ENCODE measurements at places on chromosomes 2 and 18.

- DNase-seq: no peak
Measured at GRCh38 chr18:36560187-36560586, 262.7 kb downstream of the FHOD3 start.

DNA sequence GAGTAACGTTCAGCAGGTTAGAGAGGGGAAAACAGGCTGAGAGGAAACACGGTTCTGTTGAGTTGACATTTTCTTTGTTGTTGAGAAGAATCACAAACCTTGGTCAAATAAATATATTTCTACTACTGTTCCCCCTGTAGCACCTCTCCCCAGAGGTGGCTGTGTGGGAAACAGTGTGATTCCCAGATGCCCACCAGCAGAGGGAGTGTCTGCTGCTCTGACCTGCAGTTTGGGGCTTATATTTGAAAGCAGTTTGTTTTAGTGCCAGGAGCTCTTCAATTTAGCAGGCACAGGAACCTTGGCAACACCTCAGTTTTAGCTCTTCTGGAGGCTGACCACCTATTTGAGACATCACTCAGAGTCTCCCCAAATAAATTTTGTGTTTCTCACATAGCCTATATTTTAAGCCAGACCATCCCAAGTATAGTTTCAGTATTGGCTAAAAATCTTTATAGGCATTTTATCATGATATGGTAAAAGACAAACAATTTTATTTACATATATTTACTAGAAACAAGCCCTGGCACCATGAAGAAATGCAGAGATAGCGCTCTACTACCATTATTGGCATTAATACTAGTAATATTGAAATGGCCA is 75.7 kb downstream of the PIK3C3 start:
- no peak for DNase-seq

DNA sequence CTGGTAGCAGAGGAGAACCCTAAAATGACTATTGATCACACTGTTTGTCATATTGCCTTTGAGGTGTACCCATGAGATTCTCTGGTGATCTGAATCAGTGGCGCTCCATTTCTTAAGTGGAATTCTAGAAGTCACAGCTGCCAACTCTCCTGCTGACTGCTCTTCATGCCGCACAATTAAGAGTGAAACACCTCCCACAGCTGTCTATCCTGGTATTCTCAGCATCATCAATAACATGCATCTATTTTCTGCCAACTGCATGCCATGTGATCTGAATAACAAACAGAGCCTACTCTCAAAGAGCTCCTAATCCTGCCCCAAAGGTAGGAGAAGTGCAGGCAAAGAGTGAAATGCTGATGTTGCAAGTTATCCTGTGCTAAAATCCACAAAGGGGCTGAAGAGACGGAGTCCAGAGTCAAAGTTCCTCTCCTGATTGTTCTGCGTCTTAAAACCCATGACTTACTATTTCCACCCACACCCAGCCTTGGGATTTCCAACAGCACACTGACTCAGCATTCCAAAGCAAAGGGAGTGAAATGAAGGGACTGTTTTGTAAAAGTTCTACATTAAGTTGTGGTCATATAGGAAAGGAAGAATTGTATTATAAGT is 13.7 kb upstream of the DAPL1 start:
- peak; percentile 24 for DNase-seq

GRCh38 chr2:8247905-8248622 is 433.8 kb upstream of the ID2 start:
- DNase-seq: no peak

DNA sequence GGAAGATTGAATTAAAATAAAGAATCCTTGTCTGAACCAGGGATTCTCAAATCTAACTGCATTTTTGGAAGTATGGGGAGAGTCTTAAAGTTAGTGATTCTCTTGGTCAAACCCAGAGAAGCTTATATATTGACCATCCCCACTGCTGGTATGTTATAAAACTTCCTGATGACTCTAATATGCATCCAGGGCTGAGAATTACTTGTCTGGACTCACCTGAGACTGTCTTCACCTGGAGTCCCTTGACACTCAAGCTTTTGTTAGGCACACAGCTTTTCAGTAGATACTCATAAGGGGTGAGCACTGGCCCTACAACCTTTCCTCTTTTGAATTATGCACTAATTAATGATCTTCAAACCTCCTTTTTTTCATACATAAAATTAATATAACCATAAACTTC is 149.6 kb upstream of the GULP1 start:
- DNase-seq: no peak

DNA sequence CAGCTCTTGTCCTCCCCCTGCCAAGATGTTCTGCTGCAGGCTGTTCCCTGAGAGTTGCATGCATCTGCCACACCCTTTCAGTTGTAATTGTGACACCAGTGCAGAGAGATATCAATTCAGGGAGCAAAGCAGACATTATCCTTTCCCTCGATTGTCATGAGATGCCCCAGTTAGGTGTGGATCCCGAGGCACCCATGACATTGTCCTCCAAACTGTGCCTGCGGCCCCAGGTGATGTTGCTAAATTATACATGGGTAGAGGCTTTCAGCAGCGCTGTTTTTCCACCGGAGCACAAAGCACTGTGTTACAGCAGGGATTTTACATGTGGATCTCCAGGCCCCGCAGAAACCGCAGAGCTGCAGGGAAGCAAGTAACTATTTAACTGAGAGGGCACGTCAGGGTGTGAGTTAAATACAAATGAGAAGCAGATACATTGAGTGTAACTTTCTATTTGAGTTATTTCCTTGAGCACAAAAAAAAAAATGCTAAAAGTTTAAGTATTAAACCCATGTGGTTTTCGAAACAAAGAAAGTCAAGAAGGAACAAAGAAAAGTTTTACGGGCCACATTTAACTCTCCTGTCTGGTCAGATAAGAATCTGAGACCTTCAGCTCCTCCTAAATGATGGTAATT is 90.3 kb upstream of the BCL2L11 start:
- DNase-seq: no peak

GRCh38 chr2:172373766-172374165 is 53.6 kb upstream of the ITGA6 start:
- DNase-seq: peak; percentile 13

- DNase-seq: no peak
Measured at GRCh38 chr2:70116936-70117552, 29.8 kb downstream of the PCBP1 start.

GRCh38 chr2:67393237-67393636 is 3.9 kb upstream of the ETAA1 start:
- no peak for DNase-seq

GRCh38 chr2:20650393-20650876 is 463 bp downstream of the HS1BP3 start:
- no peak for DNase-seq

GRCh38 chr2:216765761-216766262 is 70.5 kb upstream of the IGFBP5 start:
- DNase-seq: no peak

DNA sequence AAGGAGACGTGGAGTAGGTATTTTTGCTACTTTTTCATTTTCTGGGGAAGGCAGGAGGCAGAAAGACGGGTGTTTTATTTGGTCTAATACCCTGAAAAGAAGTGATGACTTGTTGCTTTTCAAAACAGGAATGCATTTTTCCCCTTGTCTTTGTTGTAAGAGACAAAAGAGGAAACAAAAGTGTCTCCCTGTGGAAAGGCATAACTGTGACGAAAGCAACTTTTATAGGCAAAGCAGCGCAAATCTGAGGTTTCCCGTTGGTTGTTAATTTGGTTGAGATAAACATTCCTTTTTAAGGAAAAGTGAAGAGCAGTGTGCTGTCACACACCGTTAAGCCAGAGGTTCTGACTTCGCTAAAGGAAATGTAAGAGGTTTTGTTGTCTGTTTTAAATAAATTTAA is 3.4 kb downstream of the FZD7 start:
- no peak for DNase-seq

DNA sequence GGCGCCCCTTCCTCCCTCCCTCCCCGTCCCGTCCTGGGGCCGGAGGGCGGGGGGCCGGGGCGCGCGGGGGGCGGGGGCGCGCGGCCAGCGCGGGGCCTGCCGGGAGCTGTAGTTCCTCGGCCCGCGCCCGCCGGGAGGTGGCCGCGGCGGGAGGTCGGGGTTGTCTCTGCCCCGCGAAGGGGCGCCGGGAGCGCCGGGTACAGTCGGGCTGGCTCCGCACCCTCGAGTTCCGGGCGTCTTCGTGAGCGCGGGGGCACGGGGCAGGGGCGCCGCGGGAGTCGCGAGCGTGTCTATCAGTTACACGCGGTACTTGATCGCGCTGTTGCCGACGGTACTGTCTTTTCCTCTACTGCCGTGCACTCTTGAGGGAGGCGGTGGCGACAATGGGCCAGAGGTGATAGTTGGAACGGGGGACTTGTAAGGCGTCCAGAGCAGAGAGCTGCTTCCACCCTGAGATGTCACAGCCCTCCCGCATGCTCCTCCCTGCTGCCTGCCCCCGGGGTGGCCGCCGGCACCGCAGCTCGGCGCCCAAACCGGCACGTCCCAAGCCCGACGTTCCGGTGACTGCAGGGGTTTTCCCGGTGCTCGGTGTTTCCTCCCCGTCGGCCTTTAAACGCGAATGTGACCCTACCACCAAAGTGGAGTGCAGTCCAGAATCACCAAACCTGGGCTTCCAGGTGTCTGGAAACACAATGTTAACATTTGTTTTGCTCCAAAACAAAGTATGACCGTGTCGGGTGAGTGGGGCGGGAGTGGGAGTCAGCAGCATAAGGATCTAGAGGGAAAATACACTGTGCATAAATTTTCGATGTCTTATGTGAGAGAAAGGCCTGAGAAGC is at the start of gene PRKD3:
TSS of gene PRKD3 (minus strand) at position 48 of the 839 bp plus-strand sequence. CDS start 8,309 bp downstream, outside the sequence.
- no peak for DNase-seq

- DNase-seq: no peak
Measured at GRCh38 chr2:232633413-232634205, at the start of gene EFHD1. TSS of gene EFHD1 (plus strand) at chr2:232633604. CDS start at chr2:232633705, 101 bp downstream.

DNA sequence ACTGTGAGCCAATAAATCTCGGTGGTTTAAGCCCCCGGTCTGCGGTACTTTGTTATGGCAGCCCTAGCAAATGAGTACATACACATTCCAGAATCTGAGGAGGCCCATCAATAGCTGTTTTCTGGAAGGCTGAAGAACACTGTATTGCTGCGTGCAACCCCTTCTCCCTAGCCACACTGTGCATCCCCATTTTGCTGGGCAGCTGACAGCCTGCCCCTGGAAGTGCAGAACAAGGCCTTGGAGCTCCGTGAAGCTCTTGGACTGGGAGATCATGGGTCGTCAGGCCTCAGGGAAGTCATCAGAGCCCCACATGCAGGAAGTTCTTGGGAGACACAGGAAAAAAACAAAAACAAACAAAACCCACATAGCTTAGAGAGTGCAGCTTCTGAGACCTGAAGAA is 90.6 kb upstream of the ST6GAL2 start:
- DNase-seq: no peak

GRCh38 chr2:29557268-29557667 is 364.1 kb downstream of the ALK start:
- DNase-seq: no peak

DNA sequence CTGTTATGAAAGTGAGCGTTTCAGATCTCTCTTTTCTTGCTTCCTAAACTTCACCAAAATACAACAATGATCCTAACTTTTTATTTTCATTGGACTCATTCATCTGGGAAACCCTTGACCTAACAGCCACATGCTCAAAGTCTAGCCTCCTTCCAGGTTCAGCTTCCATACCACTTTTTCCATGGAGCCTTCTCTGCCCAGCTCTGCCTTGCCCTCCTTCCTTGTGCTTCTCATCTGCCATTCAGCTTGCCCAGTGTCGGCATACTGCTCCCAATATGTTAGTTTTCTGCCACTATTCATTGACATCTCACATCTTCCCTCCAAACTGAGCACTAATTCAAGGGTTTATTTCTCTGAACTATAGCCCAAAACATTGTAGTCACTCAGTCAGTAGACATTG is 214.7 kb downstream of the RAD51AP2 start:
- no peak for DNase-seq

- no peak for DNase-seq
Measured at GRCh38 chr2:31711737-31712136, 131.0 kb upstream of the SRD5A2 start.

DNA sequence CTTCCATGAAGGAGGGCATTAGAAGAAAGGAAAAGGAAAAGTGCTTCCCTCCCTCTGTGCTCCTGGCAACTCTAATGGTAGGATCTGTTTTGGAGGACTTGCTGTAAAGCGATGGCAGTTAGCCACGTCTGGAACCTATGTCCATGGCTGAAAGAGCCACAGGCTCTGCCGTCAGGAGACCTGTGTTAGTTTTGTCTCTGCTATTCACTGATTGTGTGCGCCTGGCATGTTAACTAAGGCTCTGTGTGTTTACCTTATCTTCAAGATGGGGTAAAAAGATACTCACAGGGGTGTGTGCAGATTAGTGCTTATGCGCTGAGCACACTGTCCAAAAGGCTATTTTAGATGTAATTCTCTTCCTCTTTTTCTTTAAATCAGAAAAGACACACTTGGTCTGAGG is 109.8 kb upstream of the LTBP1 start:
- DNase-seq: no peak

DNA sequence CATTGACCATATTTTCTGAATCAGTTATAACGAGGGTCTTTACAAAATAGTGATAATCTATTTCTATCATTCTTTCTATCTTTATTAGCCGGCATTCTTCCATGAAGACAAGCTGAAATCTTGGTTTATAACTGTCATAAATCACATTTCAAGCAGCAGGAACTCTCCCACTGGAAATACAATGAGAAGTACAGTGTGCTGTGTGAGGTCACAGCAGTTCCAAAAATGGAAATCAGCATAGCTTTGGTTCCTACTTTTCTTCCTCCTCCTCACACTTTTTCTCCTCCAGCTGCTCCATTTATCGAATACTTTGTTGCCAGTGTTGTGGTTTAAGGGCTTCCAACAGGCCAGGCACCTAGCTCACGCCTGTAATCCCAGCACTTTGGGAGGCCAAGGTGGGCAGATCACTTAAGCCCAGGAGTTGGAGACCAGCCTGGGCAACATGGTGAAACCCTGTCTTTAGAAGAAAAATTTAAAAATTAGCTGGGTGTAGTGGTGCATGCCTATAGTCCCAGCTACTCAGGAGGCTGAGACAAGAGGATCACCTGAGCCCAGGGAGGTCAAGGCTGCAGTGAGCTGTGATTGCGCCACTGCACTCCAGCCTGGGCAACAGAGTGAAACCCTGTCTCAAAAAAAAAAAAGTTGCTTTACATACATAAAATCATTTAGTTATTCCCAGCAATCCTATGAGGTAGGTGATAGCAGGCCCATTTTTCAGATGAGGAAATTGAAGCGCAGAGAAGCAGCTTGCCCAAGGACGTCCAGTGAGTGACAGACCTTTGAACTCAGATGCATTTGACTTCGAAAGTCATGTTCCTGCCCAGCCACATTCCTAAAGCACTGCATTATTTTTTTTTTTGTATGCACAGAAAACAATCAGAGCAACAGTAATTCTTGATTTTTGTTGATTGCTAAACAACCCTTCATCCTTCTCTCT is 34.0 kb upstream of the GPR55 start:
- DNase-seq: no peak

DNA sequence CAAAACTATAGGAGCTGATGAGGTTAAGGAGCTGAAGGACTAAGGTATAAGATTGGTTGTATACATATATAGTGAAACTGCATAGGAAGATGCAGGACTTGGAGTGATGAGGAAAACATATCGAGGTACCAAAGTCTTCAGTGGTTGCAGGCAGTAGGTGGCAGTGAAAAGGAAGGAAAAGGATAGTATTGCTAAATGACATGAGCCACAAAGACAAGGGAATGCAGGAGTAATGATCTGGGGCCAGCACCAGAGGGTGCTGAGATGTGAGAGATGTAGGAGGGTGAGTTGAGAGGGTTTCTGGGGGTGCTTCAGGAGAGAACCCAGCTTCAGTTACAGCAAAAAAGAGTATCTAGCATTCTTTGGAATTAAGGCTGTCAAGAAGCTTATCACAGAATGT is 172.2 kb upstream of the MYO3B start:
- DNase-seq: no peak

Data from AG09309 (cell line).